Cerebellum (tissue), 4 donors: ENCODE measurements at places on chromosomes 3 and 15. TPM values are rescaled to one million over a fixed set of nuclear protein-coding genes. Genes with fewer than 3 reads are reported as not detected.

- no peak for DNase-seq
Observed at GRCh38 chr15:101143321-101143720, 108.5 kb downstream of the CHSY1 start.

EPHA3 gene
- 57.7 TPM for total RNA-seq

DNA sequence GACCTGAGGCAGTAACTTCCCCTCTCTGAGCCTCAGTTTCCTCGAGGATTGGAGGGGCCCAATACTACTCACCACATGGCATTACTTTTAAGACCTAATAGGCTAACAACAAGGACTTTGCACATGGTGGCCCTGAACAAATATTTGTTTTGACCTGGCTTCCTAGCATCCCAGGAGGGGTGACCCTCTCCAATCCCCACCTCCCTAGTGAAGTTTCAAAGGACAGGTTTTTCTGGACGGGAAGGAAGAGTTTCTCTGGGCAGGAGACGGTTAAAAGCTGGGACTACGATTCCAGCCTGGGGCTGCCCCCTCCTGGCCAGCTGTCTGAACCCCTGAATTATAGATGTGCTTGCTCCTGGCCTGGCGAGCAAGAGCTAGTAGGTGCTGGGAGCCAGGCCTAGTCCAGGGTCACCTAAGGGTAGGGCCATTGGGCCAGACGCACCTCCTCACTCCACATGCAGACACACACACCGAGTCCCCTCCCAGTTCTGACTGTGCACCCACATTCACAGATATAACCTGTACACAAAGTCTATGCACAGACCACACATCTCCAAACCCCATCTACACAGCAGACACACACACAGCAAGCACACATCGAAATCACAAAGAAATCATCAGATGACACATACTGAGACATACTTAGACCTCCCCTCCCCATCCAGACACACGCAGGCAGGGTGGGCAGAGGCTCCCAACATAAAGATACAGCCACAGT is 2.7 kb upstream of the ISL2 start:
- DNase-seq: no peak

KLHL40 gene
- total RNA-seq: 0.09 TPM

SERP1 gene
- total RNA-seq: 73.7 TPM

BLM gene
- total RNA-seq: 5.6 TPM

PROK2 gene
- 0.64 TPM for total RNA-seq

DNA sequence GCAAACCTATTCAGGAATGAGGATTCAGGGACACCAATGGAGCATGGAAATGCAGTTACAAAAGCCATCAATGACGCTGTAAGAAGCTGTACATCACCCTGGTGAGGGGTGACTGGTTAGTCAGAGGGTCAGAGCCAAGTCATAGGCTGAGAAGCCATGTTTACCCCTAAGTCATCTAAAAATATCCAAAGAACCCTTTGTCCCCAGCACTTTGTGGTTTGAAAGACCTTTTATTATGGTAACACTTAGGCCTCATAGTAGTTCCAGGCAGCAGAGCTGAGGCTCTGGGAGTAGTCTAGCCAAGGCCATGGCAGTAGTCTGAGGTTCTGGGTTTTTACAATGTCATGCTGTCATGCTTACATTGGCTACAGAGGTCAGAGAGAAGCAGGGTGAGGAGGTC is 131.2 kb downstream of the CTNNB1 start:
- DNase-seq: no peak

DNA sequence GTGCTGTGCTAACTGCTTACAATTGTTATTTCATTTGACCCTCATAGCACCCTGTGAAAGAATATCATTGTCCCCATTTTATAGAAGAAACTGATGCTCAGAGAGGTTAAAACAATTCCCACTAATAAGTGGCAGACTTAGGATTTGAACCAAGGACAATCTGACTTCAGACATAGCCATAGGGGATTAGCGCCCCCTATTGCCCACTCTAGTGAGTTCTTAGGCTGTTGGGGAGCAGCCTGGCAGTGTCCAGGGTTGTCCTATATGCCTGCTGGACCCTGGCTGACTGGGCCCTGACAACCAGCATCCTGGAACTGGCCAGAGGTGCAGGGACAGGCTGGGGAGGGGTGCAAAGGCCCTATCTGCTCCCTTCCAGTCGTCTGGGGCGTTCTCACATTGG is 15.4 kb downstream of the DPH3 start:
- DNase-seq: no peak

GRCh38 chr3:170356596-170357175 is 829 bp upstream of the SKIL start:
- peak; percentile 48 for DNase-seq

PLA1A gene
- 0.73 TPM for total RNA-seq

DNA sequence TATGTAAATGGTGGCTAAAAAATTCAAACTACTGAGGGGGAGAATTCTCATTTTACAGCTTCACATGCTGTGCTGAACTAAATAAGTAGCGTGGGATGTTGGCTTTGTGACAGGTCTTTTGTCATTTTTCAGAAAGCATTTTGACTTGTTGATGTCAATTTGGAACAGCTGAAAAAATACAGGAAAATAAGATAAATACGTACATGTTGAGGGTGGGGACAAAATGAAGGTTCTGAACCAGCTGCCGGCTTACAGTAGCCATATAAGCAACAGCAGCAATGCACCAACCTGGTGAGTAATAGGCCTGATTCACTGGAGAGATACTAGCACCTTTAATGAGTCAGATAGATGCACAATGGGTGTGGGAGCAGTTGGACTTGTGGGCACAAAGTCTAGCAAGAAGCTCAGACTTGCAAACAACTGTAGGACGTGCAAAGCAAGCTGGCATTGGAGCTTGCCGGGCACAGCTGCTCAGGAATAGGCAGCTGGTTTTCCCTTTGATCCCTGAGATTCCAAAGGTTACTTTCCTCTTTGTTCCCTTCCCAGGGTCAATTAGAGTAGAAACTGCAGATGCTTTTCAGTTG is 12.9 kb downstream of the B3GNT5 start:
- DNase-seq: no peak

GRCh38 chr3:133954717-133955360 is 59.2 kb upstream of the RAB6B start:
- DNase-seq: no peak

JMJD7 gene
- 1.6 TPM for total RNA-seq

DNA sequence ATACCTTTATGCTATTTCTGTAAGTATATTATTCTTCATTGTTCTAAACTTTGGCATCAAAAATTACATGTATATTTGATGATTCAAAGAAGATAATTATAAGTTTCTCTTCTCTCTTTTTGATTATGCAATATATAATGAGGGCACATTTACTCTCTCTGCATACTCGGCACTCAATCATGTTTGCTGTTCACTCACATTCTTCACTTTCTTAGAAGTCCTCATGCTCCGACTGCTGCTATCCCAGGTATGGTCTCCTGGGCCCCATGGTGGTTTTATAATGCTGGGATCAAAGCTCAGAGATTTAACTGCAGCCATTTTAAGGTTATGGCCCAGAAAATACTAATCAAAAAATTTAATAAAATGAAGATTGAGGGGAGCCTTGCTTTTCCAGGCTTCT is 529.7 kb upstream of the IL12A start:
- no peak for DNase-seq

GRCh38 chr3:39108200-39108710 is 775 bp downstream of the TTC21A start:
- DNase-seq: no peak

GRCh38 chr15:40918146-40918798 is 10.9 kb upstream of the DLL4 start:
- DNase-seq: no peak

PLAAT1 gene
- 6.1 TPM for total RNA-seq

ARID3B gene
- total RNA-seq: 9.6 TPM

DNA sequence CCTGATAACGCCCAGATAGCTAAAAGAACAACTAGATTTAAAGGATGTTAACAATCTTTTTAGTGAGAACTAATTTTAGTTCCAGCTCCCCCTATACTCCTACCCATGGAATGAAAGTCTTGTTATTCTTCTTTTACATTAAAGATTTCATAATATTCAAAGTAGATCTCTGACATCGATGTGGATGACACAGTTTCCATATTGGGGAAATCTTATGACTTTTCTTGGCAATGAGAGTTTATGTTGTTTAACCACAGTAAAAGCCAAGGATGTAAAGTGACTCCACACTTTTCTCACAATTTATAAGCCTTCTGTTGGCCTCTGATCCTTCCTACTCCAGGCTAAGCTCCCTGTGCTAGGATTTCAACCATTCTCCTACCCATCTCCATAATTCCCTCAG is 332.6 kb upstream of the KCNMB2 start:
- DNase-seq: no peak

DNA sequence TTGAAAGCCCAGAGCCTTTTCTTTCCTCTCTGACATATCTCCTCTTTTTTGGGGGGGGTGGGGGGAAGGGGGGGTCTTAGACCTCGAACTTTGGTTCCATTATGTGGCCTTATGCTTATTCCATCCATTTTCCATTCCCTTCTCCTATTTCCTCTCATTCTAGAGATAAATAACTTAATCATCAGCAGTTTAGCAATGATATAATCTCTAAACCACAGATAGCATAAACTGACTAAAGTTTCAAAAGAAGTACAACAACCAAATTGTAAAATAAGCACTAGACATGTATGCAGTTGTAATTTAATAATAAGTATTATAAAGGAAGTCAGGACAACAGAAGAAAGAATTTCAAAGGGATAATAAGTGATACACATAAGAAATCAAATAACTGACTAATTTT is 64.5 kb downstream of the AQR start:
- DNase-seq: no peak

GRCh38 chr3:6301626-6302025 is 559.3 kb upstream of the GRM7 start:
- DNase-seq: no peak

GRCh38 chr3:65751123-65751700 is 287.5 kb downstream of the MAGI1 start:
- no peak for DNase-seq

DNA sequence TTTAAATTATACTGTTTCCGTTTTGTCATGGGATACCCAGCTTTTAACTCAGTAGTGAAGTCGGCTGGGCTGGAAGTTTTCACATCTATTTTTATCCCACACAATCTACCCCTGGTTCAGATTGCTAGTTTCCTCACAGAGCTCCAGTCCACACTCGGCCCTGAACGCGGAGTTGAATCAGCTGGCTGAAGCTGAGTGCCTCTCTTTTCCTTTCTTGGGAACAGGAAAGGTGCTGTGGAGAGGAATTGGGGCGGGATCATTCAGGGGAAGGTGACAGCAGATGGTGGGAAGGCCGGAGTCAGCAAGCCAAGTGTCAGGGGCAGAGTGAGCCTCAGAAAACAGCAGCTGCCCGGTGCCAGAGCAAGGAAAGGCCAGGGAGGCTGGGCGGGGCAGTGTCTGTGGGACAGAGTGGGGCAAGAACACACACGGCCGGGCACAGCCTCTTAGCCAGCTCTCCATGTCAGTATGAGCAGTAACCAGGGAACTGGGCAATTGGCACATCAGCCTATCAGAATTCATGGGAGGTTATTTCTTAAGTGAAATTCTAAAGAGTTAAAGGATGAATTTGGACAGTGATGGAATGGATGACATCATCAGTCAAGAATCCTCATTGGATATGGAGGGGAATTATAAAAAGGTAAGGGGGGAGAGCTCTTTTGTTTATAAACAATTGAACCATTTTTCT is 135.7 kb upstream of the IL12A start:
- DNase-seq: peak; percentile 68

ONECUT1 gene
- total RNA-seq: 1.5 TPM

DNA sequence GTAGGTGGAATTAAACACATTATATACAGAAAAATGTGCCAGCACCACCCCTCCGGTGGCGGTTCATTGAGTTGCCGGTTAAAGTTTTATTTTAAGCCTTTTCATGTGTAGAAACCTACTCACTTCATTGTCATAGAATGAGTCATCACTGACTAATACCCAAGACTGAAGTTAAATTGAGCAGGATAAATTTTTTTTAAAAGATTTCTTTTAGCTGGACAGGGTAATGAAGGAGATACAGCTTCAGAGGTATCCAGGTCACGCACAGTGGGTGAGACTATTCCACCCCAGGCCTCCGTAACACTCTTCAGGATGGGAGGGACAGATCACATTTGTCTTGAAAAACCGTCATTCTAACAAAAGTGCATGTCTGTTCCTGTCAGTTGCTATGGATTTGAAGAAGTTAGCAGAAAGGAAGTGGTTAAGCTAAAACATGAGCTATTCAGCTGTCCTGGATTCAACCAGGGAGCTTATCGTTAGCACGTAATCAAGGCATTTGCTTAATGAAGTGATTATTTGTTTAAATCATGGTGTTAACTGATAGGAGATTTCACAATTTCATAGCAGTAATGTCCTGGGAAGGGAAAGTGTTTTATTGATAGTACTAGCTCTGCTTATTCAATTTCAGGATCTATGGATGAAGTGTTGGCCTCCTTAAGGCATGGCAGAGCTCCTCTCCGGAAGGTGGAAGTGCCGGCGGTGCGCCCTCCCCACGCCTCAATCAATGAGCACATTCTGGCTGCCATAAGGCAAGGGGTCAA is 23.4 kb downstream of the WHAMM start:
- DNase-seq: no peak

DNA sequence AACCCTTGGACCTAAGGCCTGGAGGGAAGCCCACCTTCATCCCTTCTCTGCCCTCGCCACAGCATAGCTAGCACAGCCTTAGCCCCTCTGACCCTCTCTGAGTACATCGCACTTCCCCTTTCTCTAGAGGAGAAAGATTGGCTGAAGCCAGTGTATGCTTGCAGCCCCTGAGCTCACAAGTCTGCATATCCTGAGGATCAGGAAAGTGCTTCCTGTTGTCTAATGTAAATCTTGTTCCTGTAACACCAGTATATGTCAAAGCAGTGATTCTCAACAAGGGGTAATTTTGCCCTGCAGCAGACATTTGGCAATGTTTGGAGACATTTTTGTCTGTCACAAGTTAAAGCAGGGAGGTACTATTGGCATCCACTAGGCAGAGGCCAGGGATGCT is 2.2 kb upstream of the PRKCD start:
- no peak for DNase-seq

GPR87 gene
- not detected for total RNA-seq

DNA sequence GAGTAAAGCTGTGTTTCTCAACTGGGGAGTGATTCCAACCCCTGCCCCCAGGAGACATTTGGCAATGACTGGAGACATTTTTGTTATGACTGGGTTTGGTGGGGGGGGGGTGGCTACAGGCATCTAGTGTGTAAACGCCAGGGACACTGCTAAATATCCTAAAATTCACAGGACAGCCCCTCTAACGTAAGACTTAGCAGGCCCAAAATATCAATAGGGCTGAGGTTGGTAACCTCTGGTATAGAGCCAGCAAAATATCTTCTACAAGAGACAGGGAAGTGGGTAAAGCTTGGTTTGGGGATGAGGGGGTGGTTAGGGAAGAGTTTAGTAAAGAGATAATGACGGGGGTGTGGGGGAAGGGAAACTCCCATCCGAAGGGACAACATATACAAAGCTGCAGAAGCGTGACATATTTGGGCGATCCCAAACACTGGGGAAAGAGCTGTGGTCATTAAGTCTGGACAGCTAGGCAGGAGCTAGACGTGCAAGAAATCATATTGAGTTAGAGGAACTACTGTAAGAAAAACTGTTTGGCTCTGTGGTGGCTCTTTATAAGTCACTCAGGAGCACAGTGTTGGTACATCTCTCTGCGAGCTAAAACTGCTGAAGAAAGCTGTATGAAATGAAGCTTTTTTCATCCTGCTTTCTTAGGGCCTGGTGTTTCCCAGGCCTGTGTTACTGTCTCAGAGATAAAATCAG is 697 bp upstream of the TRIM69 start:
- DNase-seq: no peak

- no peak for DNase-seq
Observed at GRCh38 chr15:45187578-45187893, 230 bp downstream of the SHF start.
